ENCODE measurements at places on chromosomes 12 and 14.
A peak's percentile ranks its signal among the peaks of the same experiment; 100 is the strongest.

GRCh38 chr12:92452763-92453162 is 250.0 kb upstream of the PLEKHG7 start:
- no peak for DNase-seq

DNA sequence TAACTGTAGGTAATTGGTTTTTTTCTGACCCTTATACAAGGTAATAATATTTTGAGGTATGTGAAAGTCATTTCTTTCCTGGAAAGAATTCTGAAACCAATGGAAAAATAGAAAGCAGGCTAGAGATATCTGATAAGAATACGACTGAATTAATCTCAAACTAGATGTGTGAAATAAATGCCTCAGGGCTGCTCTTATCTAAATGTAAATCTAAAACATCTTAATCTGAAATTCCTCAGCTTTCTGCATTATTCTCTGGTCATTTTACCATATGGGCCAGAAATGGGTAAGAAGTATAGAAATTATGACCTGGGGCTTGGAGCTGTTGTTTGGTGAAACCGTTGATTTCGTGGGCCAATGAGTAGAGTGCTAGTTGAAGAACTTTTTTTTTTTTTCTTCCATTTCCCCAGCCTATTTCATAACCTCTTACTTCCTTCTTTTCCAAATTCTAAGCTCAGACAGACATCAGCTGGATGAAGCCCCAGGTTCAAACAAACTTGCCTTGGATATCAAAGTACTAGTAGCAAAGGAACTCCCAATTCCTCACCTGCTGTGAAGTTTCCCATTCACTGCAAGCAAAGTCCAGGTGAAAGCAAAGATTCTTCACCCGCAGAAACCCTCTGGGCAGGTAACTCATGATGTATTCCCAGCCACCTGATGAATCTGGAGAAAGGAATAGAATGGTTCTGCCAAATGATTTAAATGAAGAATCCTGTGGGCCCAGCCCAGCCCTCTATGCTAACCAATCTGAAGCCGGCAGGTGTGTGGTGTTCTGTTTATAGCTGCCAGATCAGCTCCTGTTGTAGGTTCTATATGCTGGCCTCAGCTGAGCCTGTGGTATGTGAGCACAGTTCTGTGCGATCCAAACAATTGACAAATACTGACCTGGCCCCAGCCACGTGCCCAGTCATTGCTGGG is 9.7 kb upstream of the FOS start:
- no peak for DNase-seq

- DNase-seq = no peak
These were observed 20.4 kb downstream of the CCDC88C start for GRCh38 chr14:91396959-91397815.

GRCh38 chr14:61047021-61047420 is 66.0 kb downstream of the SLC38A6 start:
- DNase-seq = no peak

- DNase-seq = no peak
These were observed 99.0 kb upstream of the EVL start for GRCh38 chr14:99966037-99966835.

DNA sequence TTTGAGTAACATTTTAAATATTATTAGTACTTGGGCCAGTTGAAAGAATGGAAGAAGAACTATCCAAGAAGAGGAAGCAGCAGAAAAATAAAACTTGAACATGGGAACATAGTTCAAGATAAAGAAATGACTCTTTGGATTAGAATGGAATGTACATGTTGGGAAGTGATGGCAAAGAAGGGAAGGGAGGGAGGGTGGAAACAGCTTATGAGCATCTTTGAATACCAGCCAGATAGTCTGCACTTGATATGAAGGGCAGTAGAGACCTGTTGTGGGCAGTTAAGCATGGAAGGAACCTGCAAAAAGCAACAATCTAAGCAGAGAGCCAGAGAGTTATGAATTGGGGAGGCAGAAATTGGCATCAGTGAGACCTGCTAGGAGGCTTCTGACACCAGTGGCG is 10.0 kb upstream of the IL22 start:
- DNase-seq = peak; percentile 28

GRCh38 chr12:31238764-31239387 is 87.1 kb downstream of the SINHCAF start:
- peak; percentile 83 for DNase-seq

- DNase-seq = no peak
These were observed 57.7 kb downstream of the ADGRD1 start for GRCh38 chr12:131011165-131012079.

GRCh38 chr12:102484017-102484416 is 3.7 kb upstream of the IGF1 start:
- DNase-seq = no peak

DNA sequence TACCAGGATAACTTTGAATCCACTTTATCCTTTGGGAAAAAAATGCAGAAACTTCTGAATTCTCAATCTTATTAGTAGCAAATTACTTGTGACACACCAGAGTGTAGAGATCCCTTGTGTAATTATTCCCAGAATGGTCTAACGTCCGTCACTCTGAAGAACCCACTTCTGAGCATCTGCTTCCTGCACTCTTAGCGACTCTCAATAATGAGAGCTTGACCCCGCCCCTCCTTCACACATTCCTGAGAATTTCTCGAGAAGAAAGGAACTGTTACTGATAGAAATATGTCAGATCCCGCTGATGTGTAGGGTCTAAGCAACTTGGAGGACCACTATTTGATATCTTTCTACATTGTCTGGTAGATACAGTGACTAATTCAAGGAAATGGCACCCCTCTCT is 218.3 kb upstream of the PDZRN4 start:
- DNase-seq = no peak

DNA sequence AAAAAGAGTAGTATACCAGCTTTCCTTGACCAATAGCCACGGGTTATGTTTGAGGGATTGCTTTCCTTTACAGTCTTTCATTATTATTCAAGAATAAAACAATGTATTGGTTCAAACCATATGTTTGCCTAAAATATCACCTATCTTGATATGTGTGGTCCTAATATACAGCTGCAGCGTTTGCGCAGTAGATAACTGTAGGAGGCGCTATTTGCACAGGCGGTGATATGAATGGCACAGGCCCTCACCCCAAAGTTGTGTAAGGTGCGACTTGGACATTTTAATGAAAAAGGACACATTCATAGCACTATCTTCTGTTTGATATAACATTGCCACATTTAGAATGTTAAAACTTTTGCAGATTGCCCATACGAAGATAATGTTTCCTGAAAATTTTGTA is 298.4 kb downstream of the TRHDE start:
- no peak for DNase-seq

GRCh38 chr14:35818346-35819115 is 7.6 kb upstream of the BRMS1L start:
- peak; percentile 78 for DNase-seq

DNA sequence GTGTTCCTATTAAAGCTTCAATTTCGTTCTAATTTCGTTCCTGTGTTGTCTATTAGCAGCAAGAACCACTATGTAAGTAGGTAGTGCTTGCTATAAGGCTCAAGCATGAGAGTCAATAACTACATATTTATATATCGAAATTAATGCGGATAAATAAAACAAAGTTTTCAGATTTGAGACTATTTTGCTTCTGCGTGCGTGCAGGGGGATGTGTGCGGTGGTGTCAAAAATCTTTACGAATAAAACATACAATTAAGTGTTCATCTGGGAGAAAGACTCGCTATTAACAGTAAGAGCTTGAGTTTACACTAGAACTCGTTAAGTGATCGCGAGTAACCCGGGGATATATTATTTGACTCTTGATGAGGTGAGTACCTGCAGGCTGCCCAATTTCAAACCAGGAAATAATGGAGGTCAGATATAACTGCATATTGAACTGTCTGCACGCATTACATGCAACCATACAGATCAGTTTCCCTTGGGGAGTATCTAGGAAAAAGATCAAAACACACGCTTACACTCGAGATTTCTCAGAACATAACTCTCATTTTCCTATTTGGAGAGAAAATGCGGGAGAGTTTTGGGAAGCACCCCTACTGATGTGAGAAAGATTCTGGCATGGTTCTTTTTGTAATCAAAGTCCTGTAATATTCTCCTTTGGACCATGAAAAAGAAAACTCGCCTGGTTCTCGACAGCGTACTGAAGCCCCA is 813 bp downstream of the TWF1 start:
- DNase-seq = no peak

DNA sequence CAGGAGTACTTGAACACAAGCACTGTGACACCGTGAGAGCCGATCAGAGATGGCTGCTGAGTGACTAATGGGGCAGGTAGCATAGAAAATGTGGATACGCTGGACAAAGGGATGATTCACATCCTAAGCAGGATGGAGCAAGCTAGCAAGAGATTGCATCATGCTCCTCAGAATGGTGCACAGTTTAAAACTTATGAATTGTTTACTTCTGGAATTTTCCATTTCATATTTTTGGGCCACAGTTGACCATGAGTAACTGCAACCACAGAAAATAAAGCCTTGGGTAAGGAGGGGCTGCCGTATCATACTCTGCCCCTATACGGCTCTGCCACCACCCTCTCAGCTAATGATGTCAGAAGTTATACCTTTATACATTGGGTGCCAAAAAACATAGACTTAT is 23.3 kb upstream of the MARK3 start:
- DNase-seq = peak; percentile 92

DNA sequence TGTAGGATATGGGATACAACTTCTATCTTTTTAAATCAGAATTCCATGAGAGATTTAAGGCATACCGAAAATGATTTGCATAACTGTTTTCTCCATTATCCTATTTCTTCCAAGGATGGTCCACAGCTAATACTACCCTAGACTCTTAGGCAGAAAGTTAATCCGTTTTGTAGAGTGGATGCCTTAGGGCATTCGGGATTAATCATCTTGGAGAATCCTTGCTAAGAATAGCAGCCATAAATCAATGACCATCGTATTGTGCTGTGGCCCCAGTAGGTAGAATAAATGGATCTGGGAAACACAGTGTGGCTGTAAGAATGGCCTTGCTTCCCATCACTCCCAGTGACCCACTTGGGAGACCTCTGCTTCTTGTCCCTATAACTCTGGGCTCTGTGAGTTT is 99.6 kb downstream of the SSPN start:
- DNase-seq = no peak

GRCh38 chr12:53744751-53745150 is 7.0 kb downstream of the CISTR start:
- DNase-seq = no peak

Data from adipocyte (in vitro differentiated cells).